CD14-positive monocyte (primary cell): ENCODE measurements at places on chromosomes 2 and 18. TPM values are rescaled to one million over a fixed set of nuclear protein-coding genes. Genes with fewer than 3 reads are reported as not detected.

DNA sequence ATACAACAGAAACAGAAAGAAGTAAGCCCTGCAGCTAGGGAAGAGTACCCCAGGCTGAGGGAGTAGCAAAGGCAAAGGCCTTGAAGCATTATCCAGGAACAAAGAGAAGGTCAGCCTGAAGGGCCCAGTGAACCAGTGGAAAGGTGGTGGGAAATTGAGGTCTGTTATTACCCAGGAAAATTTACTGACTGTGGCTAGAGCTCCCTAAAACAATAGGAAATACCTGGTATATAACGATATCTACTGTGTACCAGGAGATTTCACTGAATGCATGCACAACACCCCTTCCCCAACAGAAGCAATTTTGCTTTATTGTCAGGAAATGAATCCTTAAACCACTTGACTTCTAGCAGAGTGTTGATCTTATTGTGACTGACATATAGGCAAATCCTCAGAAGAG lies 365.3 kb downstream of the ERBB4 start:
- no peak overlapping the region for H3K4me3 ChIP-seq
- no peaks in the 10 kb centered on the region for H3K27me3 ChIP-seq
- no peaks in the 10 kb centered on the region for H3K4me1 ChIP-seq
- H3K36me3 ChIP-seq: no peaks in the 10 kb centered on the region

DNA sequence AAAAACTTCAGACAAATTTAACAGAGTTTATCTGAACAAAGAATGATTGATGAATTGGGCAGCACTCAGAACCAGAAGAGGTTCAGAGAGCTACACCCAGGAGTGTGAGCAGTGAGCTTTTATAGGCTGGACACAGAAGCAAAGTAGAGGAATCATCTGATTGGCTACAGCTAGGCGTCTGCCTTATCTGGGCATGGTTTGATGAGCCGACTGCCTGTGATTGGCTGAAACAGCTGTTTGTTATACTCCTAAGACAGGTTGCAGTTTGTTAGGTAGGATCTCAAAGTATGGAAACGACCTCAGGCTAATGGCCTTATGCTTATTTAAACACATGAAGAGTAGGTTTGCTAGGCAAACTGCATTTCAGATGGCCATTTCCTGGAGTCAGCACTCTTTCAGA lies 188.9 kb downstream of the MYO1B start:
- peaks cover 37% of the 10 kb centered on the region for H3K4me1 ChIP-seq
- H3K4me3 ChIP-seq: no peak overlapping the region
- no peak overlapping the region for H3K27ac ChIP-seq
- DNase-seq: no peak
- H3K27me3 ChIP-seq: no peaks in the 10 kb centered on the region
- H3K36me3 ChIP-seq: no peaks in the 10 kb centered on the region

DNA sequence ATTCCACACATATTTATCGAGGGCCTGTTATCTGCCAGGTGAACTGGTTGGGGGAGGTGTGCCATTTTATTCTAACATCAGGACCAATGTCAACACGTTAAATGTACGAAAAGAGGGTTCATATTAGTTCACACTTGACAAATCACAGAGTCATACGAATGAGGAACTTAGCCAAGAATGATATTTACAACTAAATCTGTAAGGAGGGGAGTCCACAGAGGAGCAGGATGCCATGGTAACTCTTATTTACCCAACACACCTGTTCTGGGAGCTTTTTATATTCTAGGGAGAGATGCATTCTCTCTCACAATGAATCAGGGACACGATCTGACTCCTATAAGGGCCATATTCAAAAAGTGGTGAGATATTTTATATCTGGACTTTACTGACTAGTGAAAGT lies 144.1 kb downstream of the CDC42EP3 start:
- no peaks in the 10 kb centered on the region for H3K27me3 ChIP-seq
- no peak overlapping the region for H3K4me3 ChIP-seq
- peaks cover 35% of the 10 kb centered on the region for H3K4me1 ChIP-seq
- DNase-seq: peak; percentile 40
- H3K27ac ChIP-seq: no peak overlapping the region
- no peaks in the 10 kb centered on the region for H3K36me3 ChIP-seq

DNA sequence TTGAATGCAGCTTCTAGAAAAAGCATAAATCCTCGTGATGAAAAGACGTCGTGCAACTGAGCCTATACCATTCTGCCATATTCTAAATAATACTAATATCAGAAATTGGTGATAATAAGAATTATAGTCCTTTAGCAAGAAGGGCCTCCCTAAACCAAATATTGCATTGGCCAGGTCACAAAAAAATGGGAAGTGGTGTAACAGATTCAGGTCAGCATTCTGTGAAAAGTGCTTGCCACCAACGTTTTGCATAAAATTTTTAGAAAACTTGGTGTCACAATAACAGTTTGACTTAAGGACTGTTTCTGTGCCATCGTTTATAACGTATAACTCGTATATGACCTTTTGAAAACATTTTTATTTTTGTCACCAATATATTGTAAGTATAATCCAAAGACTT lies 603.6 kb downstream of the CPS1 start:
- no peaks in the 10 kb centered on the region for H3K27me3 ChIP-seq
- H3K4me3 ChIP-seq: no peak overlapping the region
- DNase-seq: no peak
- no peaks in the 10 kb centered on the region for H3K4me1 ChIP-seq

DAW1 gene
- polyA plus RNA-seq: not detected

TWIST2 gene
- 0.43 TPM for polyA plus RNA-seq

DNA sequence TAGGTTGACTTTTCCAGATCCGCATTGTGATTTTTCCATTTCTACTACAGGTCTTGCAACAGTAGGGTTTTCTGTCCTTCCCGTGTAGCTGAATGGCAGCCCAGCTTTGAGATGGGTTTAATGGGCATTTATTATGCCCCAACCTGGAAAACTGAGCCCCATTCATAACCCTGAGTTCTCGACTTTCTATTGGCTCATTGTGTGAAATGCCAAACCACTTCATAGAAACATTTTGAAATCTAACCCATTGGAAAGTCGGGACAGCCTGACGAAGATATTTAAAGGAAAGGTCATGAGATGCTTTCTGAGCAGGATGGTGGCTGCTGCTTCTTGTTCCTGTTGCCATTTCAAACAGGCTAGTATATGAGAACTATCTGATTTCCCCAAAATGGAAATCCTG lies 203.5 kb downstream of the ZFP36L2 start:
- H3K4me1 ChIP-seq: peaks cover 88% of the 10 kb centered on the region
- no peak overlapping the region for H3K4me3 ChIP-seq
- H3K36me3 ChIP-seq: no peaks in the 10 kb centered on the region
- DNase-seq: no peak
- H3K27ac ChIP-seq: no peak overlapping the region
- H3K27me3 ChIP-seq: no peaks in the 10 kb centered on the region
